ENCODE measurements at places on chromosomes 3 and 15.

DNA sequence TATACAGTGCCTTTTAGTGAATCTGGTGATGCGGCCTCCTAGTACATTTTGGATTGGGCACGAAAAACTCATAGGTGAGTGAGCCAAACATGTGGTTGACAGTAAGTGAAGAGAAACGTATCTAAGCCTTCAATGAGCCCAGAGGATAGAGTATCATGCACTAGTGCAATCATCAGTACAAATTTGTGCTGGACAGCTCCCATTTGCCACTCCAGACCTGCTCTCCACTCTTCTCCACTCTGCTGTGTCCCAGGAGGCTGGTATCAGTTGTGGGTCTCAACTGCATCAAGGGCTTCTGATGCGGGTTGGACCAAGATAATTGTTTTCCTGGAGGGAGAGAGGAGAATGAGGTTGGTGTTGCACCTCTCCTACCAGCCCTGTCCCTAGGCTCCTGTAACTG is 9.1 kb upstream of the RASGRF1 start:
- DNase-seq: no peak

DNA sequence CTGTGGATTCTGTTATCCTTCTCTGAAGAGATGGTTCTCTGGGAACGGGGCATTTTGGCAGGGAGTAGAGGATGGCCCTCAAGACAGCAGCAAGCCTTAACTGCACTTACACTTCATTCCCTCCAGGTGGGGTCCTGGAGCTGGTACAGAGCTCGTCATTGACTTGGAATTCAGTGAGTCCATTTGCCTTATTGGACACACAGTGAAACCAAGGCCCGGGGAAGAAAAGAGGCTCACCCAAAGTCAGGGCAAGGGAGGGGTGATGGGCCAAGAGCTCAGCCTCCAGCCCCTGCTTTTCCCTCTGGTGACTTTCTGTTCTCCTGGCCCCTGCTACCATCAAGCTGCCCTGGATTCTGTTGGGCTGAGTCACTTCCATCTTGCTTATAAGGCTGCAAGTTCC is 125.6 kb downstream of the ETFA start:
- DNase-seq: peak; percentile 77

- no peak for DNase-seq
Measured at GRCh38 chr3:185713015-185713414, 111.8 kb downstream of the IGF2BP2 start.

DNA sequence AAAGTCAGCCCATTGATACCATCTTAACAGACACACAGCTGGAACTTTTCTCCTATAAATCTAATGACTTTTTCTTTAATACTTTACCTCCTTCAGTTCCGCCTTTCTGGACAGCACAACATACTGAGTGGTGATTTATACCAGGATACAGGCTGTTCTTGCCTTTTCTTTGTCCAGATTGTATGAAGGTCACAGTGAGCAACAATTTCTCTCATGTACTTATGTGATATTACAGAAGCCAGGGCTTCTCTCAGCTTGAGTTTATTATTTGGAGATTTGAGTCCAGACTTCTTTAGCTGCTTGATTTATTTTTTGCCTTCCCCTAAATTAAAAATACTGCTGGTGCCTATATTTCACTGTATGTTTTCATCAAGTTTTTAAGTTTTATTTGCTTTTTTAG is 976.0 kb downstream of the ROBO2 start:
- DNase-seq: no peak

DNA sequence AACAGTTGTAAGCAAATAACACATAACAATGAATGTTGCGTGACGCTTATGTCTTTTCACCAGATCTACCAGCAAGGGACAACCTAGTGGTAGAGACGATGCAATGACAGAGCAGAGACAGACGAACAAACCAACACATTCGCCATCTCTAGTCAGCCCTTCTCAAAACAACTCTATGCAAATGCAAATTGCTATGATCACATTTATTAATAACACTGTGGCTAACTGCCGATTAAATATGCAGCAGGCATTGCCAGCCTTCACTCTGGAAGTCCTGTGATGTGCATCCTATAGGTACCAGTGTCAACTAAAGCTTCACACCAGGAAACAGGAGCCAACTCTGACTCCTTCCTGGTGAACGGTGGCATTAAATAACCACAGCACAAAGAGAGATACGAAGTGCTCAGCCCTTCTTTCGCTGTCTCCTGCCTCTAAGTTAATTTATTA is 94.2 kb downstream of the FOXP1 start:
- DNase-seq: no peak

DNA sequence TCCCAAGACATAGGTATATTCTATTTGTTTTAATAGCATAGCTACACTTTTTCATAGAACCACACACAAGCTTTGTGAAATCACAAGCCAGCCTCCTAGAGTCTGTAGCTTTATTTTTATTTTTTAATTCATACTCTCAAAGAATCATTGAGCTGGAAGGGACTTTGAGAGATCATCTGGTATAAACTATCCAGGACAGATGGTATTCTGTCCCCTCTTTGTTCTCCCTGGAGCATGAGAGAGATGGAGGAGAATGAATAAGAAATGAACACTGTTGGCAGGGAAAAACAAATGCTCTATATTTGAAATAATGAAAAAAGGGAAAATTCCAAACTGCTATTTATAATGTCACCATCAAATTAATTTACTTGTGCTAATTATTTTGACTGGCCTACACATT is 338.7 kb upstream of the IL12A start:
- DNase-seq: no peak

DNA sequence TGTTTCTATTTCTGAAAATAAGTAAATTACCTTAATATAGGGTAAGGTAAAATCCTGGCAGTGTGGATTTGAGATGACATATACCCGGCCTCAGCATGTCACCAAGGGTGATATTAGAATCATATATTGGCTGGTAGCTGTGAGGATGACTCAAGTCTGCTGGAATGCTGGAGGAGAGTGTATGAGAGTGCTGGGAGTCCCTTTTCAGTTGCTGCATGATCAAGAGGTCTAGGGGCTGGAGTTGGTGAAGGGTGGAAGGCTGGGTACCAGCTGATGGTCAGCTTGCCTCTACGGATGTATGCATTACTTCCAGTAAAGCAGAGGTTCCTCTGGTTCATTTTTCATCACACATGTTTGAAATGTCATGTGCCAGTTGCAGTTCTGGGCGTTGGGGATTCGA is 40.6 kb downstream of the SLC25A26 start:
- peak; percentile 71 for DNase-seq

- DNase-seq: no peak
Measured at GRCh38 chr15:90915808-90916440, 12.8 kb downstream of the MAN2A2 start.

DNA sequence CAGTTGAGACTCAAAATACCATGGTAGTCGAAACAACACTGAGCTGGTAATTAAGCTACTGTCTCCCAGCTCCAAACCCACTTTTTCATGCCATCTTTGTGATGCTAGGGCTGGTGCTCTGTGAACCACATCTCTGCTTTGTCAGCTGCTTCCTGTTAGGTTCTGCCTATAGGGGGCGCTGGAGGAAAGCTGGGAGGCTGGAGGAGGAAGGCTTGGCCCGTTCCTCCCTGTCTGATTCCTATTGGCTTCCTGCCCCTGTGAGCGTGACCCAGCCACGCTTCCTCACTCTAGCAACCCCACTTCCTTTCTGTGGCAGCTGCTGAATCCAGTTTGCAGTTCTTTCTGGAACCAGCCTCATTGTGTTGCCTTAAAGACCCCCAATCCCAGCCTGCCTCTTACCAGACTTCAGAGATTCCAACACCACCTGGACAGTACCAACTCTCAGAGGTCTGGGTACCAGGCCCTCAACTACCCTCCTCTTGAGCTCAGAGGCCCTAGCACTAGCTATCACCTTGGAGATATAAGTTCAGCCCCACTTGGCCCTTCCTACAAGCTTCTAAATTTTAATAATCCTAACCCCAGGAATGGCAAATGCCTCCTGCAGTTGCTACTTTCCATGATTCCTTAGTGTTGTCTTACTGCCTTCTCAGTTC is 120.9 kb downstream of the ERC2 start:
- DNase-seq: peak; percentile 46

GRCh38 chr15:69451951-69452691 is 497 bp upstream of the RPLP1 start:
- peak; percentile 62 for DNase-seq

DNA sequence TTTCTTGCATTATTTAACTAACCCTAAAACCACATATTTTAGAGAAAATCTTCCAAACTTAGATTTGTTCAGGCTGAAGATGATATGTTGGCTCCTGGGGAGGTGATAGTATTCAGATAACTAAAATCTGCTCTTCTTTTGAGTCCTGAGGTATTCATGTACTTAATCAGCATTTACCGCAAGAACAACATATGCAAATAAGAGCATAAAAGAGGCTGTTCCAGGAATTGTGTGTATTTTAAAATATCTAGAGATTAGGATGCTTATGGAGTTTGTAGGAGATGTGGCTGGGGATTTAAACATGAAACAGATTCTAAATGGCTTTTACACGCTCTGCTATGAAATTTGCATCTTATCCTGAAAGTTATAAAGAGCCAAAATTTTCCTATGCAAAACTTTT is 298.2 kb downstream of the EPHA3 start:
- DNase-seq: no peak

GRCh38 chr3:42347928-42348327 is 62.5 kb downstream of the LYZL4 start:
- no peak for DNase-seq

DNA sequence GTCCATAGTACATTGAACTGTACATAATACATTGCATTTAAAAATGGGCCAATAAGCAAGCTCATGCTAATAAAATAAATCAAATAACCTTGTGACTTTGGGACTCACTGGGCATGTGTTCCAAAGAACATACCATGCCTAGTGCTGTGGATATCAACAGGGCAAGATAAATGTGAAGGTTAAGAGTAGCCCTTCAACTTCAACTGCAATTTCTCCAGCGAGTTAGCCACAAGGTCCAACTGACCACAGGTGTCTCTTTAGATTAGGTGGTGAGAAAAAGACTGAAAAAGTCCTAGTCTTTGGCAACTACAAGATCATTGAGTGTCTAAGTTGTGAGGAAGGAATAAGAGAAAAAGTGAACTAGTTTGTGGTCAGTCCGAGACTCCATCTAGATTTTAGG is 78.3 kb upstream of the ATP11B start:
- DNase-seq: no peak

DNA sequence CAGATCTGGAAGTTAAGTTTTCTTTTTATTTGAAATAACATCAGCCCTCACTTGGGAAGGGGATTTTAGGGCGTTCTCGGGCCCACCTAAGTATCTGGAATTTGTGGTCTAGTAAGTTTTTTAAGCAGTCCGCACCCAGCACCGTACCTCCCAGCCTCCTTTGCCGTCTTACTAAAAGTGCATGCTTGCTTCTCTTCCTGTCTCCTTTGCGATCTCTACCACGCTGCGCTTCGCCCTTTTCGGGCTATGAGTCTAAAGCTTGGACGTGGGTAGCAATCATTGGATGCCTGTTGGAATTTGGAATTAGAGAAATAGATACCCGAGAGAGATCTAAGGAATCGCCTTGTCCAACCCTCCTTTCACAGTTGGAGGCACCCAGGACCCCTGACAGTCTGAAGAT is 1.1 kb downstream of the THSD4 start:
- DNase-seq: peak; percentile 38

- DNase-seq: no peak
Measured at GRCh38 chr3:128427872-128428822, 38.5 kb downstream of the DNAJB8 start.

DNA sequence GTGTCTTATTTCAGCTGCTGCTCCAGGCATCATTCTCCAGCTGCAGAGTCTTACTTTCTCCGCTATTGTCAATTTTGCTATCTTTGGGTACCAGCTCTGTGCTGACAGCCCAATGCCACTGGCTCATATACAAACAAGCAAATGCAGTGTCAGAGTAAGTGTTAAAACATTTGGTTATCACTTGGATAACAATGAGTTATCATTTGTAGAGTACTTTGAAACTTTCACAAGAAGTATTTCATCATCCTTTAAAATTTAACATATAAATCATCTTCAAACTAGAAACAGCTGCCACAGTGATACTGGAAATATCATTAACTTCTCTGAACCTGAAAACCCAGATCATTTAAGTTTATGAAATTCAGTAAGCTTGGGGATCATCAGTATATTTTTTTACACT is 13.8 kb downstream of the TSPAN3 start:
- no peak for DNase-seq

DNA sequence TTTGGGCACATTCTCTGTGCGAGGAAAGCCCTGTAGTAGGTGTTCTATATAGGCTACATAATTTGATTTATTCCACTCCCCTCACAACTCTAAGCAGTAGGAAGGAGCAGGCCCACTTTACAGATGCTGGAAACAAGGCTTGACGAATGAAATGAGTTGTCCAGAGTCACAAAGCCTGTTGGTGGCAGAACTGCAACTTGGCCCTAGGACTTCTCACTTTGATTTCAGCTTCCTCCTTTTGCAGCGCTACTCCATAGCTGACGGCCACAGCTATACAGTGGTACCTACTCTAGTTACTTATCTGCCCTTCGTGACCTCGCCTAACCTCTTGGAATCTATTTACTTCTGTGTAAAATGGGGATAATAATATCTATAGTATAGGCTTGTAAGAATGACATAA is 2.5 kb upstream of the IRAK2 start:
- no peak for DNase-seq

DNA sequence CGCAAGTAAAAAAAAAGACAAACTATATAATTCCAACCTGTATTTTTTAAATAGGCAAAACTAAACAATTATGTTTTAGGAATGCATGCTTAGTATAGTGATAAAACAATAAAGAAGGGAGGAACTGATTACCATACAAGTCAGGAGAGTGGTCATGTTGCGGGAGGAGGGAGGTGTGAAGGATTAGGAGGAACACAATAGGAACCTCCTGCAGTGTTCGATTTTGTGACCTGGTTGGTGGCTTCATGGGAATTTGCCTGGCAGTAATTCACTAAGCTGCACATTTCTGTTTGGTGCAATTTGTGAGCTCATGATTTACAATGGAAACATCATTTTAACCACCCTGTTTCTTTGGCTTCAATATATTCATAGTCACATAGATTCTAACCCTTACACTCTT is 78.3 kb downstream of the TPRA1 start:
- DNase-seq: no peak

- DNase-seq: no peak
Measured at GRCh38 chr3:185842241-185842640, 17.4 kb upstream of the IGF2BP2 start.

DNA sequence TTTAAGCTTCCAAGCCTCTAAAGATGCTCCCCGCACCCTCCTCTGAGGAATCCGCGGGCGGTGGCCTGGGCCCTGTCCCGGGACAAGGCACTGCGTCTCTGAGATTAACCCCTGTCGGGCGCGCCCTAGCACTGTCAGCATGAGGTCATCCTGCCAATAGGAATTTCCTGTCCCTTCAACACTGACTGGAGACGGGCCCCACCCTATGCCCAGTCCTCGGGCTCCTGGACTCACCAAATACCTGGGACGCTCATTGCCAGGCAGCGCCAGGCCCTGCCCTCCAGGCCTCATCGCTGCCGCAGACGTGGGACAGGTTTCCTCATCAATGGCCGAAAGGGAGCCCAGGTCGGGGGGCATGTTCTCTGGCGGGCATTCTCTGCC is 67.6 kb upstream of the SH3GL3 start:
- peak; percentile 96 for DNase-seq

Data from kidney tubule cell (primary cell).